ENCODE measurements at places on chromosomes 13 and 19. TPM values are rescaled to one million over a fixed set of nuclear protein-coding genes. Genes with fewer than 3 reads are reported as not detected.

RUBCNL gene
- total RNA-seq = 20.0 TPM

PROZ gene
- not detected for total RNA-seq

YJEFN3 gene
- 1.2 TPM for total RNA-seq

CLDND2 gene
- total RNA-seq = not detected

ZNF112 gene
- total RNA-seq = 7.6 TPM

MUC16 gene
- total RNA-seq = under 0.01 TPM

All from uterine smooth muscle cell (primary cell).